Activated naive CD8-positive, alpha-beta T cell treated with anti-CD3 and anti-CD28 coated beads for 36 hours (primary cell): ENCODE measurements at places on chromosomes 2 and 18. TPM values are rescaled to one million over a fixed set of nuclear protein-coding genes. Genes with fewer than 3 reads are reported as not detected.
A peak's percentile ranks its signal among the peaks of the same experiment; 100 is the strongest.

Gene ANKAR
- total RNA-seq: 2.4 TPM

Gene ALLC
- total RNA-seq: not detected

Gene GLI2
- total RNA-seq: not detected

- H3K36me3 ChIP-seq: peaks cover 5% of the 10 kb centered on the region
- peak overlapping the region; percentile 8 for H3K4me3 ChIP-seq
- no peak for DNase-seq
- peak overlapping the region; percentile 36 for H3K27ac ChIP-seq
- H3K27me3 ChIP-seq: no peaks in the 10 kb centered on the region
- H3K4me1 ChIP-seq: peaks cover 34% of the 10 kb centered on the region
Observed at GRCh38 chr2:26772064-26773001, 8.2 kb downstream of the SLC35F6 start.

DNA sequence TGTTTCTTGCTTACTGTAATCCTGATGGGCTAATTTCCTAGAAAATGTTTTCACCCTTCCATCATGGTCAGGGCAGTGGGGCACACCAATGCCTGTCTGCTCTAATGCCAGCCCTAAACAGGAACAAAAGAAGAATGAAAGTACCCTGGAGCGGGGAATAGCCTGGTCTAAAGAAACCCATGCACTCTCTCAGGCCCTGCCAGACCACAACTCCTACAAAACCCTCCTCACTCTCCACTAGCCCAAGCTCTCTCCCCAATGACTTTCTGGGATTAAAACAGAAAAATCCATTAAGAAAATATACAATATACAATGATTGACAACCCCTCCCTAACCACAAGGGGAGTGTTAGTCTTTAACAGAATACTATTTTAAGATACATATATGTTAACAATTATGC lies 67.6 kb downstream of the AAK1 start:
- no peak overlapping the region for H3K27ac ChIP-seq
- no peak overlapping the region for H3K4me3 ChIP-seq
- H3K27me3 ChIP-seq: no peaks in the 10 kb centered on the region

- H3K4me3 ChIP-seq: no peak overlapping the region
- H3K4me1 ChIP-seq: no peaks in the 10 kb centered on the region
- no peak for DNase-seq
- no peak overlapping the region for H3K27ac ChIP-seq
- no peaks in the 10 kb centered on the region for H3K36me3 ChIP-seq
Observed at GRCh38 chr18:49834258-49834657, 20.9 kb upstream of the ACAA2 start.

- no peaks in the 10 kb centered on the region for H3K4me1 ChIP-seq
- no peaks in the 10 kb centered on the region for H3K36me3 ChIP-seq
- peaks cover 15% of the 10 kb centered on the region for H3K27me3 ChIP-seq
- DNase-seq: no peak
- H3K4me3 ChIP-seq: no peak overlapping the region
Observed at GRCh38 chr18:58980991-58981390, 116.3 kb downstream of the ZNF532 start.

GRCh38 chr2:120391911-120392665 lies 46.2 kb downstream of the INHBB start:
- H3K27ac ChIP-seq: no peak overlapping the region
- H3K4me3 ChIP-seq: no peak overlapping the region
- no peak for DNase-seq

GRCh38 chr2:157296490-157296889 lies 29.1 kb downstream of the ERMN start:
- H3K4me3 ChIP-seq: no peak overlapping the region
- no peaks in the 10 kb centered on the region for H3K36me3 ChIP-seq
- H3K27me3 ChIP-seq: peaks cover 4% of the 10 kb centered on the region
- H3K27ac ChIP-seq: no peak overlapping the region
- no peaks in the 10 kb centered on the region for H3K4me1 ChIP-seq
